ENCODE measurements at places on chromosomes 6 and 20. TPM values are rescaled to one million over a fixed set of nuclear protein-coding genes. Genes with fewer than 3 reads are reported as not detected.

Gene CENPW
- total RNA-seq, result 23.3 TPM

Gene ENPP1
- 2.8 TPM for total RNA-seq

Gene PDRG1
- 55.6 TPM for total RNA-seq

Gene PNLDC1
- not detected for total RNA-seq

Gene RAB32
- 129 TPM for total RNA-seq

Gene TBX18
- total RNA-seq, result not detected

Gene ADGRF5
- total RNA-seq, result not detected

Gene HLA-DRB1
- 0.17 TPM for total RNA-seq

Gene TOX2
- not detected for total RNA-seq

Gene REV3L
- total RNA-seq, result 7.9 TPM

Gene HLA-DQB2
- total RNA-seq, result not detected
